Fibroblast of upper back skin (primary cell): ENCODE measurements at places on chromosomes 6 and 20.
A peak's percentile ranks its signal among the peaks of the same experiment; 100 is the strongest.

DNA sequence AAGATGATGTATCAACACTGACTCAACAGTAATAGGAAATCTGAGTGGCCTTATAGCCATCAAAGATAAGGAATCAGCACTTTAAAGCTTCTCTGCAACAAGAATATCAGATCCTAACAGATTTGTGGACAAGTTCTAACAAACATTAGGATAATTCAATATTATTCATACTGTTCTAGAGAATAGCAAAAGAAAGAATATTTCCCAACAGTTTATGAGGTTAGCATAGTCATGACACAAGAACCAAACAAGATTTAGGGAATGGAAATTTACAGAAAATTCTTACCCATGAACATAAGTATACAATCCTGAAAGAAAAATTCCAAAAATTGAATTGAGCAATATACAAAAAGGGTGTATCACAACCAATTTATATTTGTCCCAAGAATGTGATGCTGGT is 64.3 kb upstream of the BTBD3 start:
- DNase-seq: no peak

GRCh38 chr6:135179372-135179771 is 1.7 kb upstream of the MYB start:
- DNase-seq: no peak

GRCh38 chr6:156808287-156808686 is 31.1 kb downstream of the ARID1B start:
- DNase-seq: peak; percentile 9

DNA sequence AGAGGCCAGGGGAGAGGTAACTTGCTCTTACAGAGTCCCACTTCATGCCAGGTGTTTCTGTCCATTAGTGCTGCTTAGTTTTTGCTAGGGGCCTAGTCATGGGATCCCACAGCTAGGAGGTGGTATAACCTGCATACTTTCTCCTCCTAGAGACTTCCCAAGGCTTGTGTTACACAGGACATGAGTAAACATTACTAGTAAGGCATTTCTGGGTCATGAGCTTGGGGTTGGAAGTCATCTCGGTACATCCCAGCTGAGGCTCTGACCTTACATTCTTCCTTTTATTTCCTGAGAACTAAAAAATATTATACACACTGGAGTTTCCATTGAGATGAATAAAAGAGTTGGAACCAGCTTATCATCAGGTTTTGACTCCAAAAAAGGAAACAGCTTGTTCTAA is 20.9 kb upstream of the PNPLA1 start:
- DNase-seq: peak; percentile 34

DNA sequence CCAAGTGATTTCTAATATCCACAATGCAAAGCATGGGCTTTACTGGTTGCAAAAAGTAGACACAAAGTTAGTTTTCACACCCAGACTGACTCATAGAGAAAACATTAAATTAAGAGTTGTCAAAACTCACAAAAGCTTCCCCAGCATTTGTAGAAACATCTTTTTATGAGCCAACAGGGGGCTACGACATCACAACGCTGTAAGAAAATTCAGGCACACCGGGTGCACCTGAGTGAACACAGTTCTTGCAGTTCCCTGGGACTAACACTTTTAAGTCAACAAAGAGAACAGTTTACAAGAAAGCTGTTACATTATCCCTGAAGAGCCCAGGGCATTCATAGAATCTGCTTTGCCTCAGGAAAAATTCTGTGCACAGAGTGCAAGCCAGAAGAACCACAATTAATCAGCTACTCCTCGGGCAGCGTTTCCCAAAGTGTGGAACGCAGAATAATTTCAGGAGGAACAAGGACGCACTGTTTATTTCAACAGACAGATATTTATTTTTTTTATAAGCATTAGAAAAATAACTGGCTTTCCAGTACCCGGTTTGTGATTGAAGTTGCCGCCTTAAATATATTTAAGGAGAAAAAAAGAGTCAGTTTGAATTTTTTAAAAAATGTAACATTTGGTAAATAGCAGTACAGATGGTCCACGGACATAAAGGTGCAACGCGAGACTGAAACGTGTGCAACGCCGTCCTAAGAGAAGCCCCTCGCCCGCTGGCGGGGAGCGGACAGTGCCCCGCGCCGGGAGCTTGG is 1.2 kb downstream of the NCOA5 start:
- peak; percentile 9 for DNase-seq

DNA sequence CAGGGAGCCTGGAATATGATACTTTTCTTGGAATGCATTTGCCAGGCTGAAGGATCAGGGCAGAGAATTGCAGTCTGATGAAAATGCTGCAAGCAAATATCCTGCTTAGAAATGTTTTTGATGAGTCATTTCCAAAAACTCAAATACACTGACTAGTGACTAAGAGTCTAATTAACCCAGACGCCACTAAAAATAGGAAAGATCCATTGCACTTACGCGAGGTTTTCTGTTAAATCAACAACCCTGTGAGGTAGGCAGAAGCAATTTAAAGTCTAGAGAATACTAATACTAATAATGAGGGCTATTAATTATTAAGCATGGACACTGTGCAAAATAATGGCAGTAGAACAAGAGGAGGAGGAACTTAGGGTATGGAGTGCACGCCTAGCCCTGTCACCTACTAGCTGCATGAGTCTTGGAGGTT is 130.1 kb upstream of the DOK5 start:
- peak; percentile 91 for DNase-seq

DNA sequence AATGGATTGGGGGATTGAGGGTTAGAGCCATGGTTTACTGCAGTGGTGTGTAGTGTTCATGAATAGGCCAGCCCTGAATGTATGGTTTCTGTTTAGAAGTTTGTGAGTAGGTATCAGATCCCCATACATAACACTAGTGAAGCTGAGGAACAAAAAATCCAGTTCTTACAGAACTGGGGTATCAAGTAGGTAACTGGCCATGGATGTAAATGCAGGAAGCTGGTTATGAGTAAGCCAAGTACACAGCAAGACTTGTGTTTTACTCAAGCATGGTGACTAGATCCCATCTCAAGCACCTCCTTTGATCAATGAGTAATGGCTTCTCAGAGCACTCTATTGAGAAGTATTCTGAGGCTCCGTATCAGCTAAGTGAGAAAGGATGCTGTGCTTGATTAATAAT is 613.7 kb upstream of the FLRT3 start:
- no peak for DNase-seq

GRCh38 chr6:110517034-110517433 is 40.6 kb upstream of the SLC22A16 start:
- DNase-seq: no peak

DNA sequence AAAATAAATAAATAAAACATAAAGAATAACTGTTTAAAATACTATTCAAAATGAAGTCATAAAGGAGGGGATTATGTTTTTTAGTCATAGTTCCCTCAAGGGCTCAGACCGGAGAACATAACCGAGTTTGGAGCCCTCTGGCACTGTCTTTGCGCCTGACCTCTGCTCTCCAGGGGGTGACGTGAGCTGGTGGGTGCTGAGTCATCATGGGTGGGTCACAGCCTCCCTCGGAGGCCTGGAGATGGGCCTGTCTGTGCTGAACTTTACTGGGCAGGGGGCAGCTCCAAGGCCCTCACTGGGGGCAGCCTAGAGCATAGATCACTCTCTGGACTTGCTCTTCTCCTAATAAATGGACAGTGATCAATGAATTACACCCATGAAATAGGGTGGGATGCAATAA is 3.1 kb upstream of the MAVS start:
- peak; percentile 36 for DNase-seq

GRCh38 chr20:62366370-62367135 is 559 bp downstream of the LAMA5 start:
- no peak for DNase-seq

DNA sequence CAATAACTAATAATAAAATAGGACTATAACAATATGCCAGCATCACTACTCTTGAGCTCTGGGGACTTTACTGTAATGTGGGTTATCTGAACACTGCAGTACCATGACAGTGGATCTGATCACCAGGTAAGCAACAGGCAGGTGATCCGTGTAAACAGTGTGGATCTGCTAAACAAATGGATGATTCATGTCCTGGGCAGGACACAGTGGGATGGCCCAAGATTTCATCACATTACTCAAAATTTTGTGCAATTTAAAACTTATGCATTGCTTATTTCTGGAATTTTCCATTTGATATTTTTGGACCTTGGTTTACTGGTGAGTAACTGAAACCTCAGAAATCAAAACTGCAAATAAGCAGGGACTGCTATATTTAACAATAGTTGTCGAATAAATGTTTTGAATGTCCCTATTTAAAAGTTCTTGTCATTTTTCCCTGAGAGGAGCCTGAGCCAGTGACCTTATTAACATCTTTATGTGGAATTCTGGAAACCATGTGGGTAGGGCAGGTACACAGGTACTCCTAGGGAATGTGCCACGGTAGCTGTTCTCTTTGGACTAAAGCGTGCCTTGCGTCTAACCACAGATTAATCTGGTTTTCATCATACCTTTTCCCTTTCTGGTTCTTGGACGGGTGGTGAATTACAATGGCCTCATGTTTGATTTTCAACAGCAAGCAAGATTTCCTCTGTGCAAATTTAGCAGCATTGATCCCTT is 214.5 kb upstream of the SASH1 start:
- no peak for DNase-seq

GRCh38 chr20:44302026-44302669 is 8.9 kb downstream of the FITM2 start:
- no peak for DNase-seq

DNA sequence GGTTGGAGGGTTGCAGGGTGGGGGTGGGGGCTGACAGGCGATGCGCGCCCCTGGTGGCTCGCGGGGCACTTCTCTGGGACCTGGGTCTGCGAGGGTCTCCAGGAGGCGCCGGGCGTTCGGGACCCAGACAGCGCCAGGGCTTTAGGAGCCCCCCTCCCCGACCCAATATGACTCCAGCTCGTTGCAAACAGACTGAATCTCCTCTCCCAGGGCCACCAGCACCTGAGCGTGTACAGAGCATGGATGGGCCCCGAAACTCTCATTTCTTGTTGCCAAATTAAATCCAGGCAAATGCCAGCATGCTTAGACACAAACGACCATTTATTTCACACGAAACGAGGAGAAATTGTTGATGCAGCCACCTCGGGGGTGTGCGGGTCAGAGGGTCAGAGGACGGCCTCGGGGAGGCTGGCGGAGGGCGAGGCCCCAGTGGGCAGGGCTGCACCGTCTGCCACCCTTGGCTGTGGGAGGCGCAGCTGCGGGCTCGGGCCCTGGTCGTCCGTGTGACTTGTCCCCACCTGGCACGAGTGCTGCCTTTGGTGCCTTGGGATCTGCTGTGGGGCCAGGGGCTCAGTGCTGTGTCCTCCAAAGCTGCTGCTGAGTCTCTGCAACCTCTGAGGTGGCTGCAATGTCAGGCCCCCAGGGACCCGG is 20.9 kb upstream of the GATA5 start:
- no peak for DNase-seq

DNA sequence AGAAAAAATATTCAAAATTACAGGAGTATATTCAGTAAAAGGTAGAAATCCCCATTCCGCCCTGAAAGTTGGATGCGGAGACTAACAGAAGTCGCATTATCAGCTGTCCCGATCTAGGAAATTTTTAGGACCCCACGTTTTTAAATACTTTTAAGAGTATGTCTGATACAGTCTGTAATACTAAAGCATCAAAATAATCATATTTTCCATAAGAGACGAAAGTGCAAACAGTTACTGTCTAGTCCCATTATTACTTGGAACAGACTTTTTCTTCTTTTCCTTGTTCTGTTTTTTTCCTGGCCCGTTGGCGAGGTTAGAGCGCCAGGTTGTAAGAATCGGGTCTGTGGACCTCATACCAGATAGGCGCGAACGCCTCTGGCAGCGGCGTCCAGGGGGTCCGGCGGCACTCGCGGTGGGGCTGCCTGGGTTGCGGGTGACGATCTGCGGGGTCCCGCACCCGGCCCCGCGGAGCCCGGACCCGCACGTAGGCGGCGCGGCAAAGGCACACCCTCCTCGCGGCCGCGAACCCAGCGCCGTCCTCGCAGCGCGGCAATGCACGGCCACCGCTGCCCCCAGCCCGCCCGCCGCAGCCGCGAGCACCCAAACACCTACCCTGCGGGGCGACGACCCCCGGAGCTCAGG is 460 bp downstream of the PLAGL1 start:
- peak; percentile 4 for DNase-seq

DNA sequence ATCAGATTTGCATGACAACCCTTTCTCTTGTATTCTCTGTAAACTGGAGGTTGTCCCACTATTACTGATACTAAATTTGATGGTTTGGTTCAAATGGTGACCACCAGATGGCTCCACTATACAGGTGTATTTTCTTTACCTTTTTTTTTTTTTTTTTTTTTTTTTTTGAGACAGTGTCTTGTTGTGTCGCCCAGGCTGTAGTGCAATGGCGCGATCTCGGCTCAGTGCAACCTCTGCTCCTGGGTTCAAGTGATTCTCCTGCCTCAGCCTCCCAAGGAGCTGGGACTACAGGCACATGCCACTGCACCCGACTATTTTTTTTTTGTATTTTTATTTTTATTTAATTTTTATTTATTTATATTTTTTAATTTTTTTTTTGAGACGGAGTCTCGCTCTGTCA is 6.6 kb upstream of the WTAP start:
- peak; percentile 28 for DNase-seq

- no peak for DNase-seq
These were observed 4.2 kb downstream of the TNFAIP3 start for GRCh38 chr6:137871291-137871690.

- peak; percentile 27 for DNase-seq
These were observed 67.9 kb upstream of the RNF24 start for GRCh38 chr20:4083098-4083865.

DNA sequence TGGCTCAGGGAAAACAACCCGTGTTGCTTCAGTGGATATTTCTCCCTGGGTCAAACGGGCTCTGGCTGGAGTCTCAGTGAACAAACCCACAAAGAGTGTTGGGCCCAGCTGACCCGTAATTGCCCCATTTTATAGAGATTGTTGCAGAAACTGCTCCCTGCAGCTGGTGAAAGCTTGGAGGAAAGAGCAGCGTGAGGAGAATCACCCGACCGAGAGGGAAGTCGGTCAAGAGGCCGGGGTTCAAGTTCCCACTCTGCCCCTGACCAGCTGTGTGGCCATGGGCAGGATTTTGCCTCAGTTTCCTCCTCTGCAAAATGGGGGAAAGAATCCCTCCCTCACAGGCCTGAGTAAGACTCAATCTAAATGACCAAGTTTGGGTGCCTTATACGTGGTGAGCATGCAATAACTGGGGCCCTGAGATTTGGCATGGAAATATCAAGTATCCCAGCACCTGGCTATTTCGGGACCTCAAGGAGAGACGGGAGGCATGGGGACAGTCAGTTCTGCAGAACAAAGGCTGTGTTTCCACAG is 1.7 kb upstream of the TGM2 start:
- no peak for DNase-seq

- no peak for DNase-seq
These were observed 85.9 kb downstream of the CEP162 start for GRCh38 chr6:84141521-84141920.

DNA sequence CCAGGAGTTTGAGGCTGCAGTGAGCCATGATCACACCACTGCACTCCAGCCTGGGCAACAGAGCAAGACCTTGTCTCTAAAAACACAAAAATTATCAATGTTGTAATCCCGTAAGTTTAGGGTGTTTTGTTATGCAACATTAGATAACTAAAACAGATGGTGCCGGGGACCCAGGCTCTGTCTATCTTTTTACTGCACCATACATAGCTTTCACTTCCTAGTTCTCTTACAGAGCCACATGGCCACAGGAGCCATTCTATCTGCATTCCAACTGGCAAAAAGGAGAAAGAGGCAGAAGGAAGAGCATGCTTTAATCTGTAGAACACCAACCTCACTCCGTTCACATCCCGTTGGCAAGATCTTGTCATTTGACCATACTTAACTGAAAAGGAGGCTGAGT is 5.4 kb upstream of the TCF15 start:
- DNase-seq: no peak

GRCh38 chr20:10877342-10877741 is 203.5 kb upstream of the JAG1 start:
- DNase-seq: no peak
